ENCODE measurements at places on chromosomes 2 and 18. TPM values are rescaled to one million over a fixed set of nuclear protein-coding genes. Genes with fewer than 3 reads are reported as not detected.
A peak's percentile ranks its signal among the peaks of the same experiment; 100 is the strongest.

DNA sequence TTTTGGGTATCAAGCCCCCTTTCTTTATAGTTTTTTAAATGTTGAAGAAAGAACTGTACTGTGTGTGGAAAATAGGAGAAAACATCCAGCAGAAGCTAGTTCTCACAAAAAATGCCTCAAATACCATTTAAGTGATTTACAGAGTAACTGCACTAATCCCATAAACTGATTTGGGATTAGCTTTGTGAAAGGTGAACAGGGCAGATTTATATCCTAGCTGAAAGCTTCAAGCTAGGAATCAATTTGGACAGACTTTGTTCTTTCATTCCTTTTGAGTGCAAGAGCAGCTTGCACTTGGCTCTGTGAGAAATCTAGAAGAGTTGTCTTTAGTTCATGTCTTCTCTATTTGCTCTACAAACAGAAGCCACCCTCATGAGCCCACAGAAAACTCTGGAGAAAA lies 183.9 kb upstream of the VRK2 start:
- DNase-seq: no peak

- no peak for DNase-seq
Measured at GRCh38 chr2:8542381-8543059, 139.3 kb upstream of the ID2 start.

GRCh38 chr18:43046322-43046721 lies 69.2 kb downstream of the RIT2 start:
- DNase-seq: no peak

DNA sequence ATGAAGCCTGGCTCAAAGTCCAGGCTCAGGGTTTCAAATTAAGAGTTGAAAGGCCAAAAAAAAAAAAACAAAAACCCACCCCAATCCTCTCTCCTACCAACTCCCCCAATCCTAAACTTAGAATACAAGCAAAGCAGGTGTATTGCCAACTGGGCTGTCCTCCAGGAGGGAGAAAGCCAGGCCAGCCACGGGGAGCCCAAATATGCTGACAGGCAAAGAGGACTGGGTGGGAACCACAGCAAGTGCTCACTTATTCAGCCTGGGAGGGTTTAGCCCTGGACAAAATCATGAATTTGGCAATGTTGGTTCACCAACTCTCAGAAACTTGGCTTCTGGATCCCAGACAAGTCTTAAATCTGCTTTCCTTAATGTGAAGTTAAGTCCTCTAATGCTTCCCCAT lies 36.5 kb downstream of the GKN2 start:
- DNase-seq: no peak

- DNase-seq: no peak
Measured at GRCh38 chr2:118813601-118814339, 33.7 kb downstream of the EN1 start.

DNA sequence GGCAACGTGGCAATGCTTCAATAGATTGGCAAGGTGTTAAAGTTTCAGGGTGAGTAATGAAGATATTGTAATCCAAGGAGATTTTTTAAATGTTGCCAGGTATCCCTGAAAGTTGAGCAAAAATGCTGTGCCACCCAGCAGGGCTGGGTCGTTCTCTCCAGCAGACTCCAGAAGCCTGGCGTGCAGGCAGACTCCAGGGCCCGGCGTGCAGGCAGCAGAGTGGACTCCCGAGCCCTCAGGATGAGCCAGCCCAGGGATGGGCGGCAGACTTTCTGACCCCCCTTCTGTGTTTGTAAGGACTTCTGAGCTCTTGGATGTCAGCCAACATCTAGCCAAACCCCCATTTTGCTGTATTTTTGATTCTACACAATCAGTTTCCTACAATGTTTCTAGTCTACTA lies 289.1 kb downstream of the ZNF516 start:
- no peak for DNase-seq

- DNase-seq: no peak
Measured at GRCh38 chr2:122682356-122682755, 926.9 kb downstream of the TSN start.

GRCh38 chr18:10400534-10401307 lies 53.7 kb upstream of the APCDD1 start:
- DNase-seq: no peak

- DNase-seq: no peak
Measured at GRCh38 chr18:9428301-9428706, 47.0 kb upstream of the RALBP1 start.

GRCh38 chr2:240991378-240992263 lies 6.8 kb upstream of the SNED1 start:
- peak; percentile 100 for DNase-seq

GRCh38 chr2:170155022-170155722 lies 22.8 kb upstream of the MYO3B start:
- DNase-seq: peak; percentile 24

DNA sequence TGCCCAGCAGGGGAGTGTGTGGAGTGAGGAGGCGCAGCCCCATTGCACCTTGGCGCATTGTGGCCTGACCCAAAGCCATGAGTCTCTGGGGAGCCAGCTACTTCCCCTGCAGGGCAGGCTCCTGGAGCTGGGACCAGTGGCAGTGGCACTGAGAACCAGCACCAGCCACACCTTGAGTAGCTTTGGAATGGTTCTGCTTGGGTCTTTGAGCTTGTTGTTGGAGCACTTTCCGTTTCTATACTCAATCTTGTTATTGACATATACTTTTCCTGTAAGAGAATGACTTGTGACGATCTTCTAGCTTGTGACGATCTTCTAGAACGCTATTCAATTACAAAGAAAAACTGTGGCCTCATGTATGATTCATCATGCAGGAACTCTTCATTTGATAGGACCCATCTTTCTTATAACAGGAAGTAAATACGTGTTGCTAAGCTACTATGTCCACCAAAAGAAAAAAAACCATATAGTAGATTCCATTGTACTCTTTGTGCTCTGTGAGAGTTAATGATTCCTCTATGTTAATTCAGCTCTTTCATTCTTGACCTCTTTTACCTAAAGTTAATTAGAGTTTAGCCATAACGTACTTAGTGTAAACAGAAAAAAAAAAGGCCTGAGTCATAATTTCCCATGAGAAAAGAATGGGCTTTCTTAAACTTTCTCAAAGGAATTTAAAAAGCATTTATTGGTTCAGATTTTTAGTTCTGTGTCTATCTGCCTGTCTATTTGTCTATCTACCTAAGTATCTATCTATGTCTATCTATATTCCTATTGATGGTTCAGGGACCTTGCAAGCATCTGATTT lies 113.1 kb downstream of the GATA6 start:
- peak; percentile 93 for DNase-seq

DNA sequence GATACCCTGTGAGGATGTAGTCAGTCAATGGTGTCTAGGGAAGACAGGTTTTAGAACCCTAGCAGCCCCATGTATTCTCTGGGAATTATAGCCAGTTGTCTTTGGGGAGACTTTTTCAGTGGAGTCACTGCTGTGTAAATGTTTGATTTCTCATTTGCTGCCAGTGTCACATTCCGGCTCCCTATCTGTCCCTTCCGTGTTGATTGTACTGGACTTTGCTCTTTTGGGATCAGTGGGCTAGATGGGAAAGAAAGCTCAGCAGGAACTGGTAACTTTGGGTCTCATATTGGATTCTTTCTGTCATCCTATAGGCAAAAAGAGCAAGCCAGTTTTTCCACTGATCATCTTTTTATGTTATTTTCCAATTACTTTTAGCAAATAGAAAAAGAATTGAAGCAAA lies 70.1 kb downstream of the GTF3C3 start:
- DNase-seq: no peak

- DNase-seq: peak; percentile 76
Measured at GRCh38 chr2:234304950-234305349, 191.9 kb downstream of the ARL4C start.

- peak; percentile 43 for DNase-seq
Measured at GRCh38 chr2:225464346-225465025, 65.0 kb downstream of the NYAP2 start.

- peak; percentile 80 for DNase-seq
Measured at GRCh38 chr2:156331572-156332283, 793 bp downstream of the NR4A2 start.

- DNase-seq: no peak
Measured at GRCh38 chr2:109052922-109053321, 63.9 kb upstream of the EDAR start.

GRCh38 chr2:143588746-143589145 lies 459.5 kb downstream of the ARHGAP15 start:
- no peak for DNase-seq

DNA sequence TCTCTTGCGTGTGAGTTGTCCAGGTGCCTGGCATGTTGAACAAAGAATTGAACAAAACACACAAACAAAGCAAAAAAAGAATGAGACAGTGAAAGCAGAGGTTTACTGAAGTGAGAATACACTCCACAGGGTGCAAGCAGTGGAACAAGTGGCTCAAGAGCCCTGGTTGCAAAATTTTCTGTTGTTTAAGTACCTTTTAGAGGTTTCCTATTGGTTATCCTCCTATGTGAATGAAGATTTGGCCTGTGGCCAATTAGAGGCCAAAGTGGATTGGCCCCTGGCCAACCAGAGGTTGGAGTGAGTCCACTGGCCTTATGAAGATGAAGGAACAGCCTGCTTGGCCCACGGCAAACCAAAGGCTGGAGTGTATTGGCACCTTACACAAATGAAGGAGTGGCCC lies 1188.5 kb upstream of the NRXN1 start:
- DNase-seq: peak; percentile 0

DNA sequence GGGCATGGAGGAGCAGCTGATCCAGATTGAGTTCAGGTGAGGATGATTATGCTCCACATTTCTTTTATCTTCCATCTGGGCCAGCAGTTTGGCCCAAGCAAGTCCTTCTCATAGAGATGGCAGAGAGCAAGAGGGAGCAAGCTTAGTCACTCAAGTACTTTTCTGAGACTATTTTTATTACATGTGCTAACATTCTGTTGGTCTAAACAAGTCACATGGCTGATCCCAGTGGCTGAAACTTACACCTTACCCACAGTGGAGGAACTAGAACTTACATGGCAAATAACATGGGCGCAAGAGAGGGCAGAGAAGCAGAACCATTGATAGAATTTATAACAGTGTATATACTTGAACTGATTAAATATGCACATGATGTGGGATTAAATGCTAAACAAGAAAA lies 105.7 kb downstream of the KYNU start:
- DNase-seq: no peak

DNA sequence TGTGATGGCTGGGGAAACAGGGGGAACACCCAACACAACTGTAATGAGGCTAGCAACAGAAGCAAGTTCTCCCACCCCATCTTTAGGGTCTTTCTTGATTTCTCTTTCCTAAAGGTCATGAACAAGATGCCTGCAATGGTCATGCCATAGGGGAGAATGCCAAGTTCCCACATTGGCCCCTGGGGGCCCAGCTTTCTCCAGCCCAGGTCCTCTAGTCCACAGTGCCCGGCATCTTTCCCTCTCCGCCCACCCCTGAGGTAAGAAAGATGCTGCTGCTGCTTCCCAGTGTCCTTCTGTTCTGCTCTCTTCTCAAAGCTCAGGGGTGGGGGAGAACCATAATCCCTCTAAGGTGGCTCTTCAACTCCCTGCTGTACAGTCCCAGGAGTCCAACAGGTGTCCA lies 78.0 kb downstream of the LOXHD1 start:
- DNase-seq: no peak

- DNase-seq: no peak
Measured at GRCh38 chr2:10579441-10579840, 110.3 kb downstream of the NOL10 start.

DNA sequence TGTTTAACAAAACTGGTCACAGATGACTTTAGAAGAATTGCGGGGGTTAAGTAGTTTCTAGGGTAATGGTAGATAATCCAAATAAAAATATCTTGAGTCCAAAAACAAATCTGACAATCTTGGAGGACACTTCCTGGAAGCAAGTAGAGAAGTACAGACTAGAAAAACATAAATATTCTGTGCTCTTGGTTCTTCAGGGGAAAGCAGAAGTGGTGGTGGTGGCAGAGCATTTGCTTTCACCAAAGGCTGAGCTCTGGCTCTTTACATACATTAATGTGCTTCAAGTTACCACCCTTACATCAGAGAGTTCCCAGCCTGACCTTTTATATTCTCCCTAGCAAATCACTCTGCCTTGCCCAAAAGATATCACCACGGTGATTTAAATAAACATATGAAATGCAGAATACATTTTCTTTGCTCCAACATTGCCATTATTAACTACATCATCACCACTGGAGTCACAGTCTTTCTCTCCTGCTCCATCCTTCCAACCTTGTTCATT lies 15.3 kb downstream of the PDE11A start:
- no peak for DNase-seq

GRCh38 chr2:42767899-42768705 lies 4.2 kb upstream of the OXER1 start:
- DNase-seq: no peak

- no peak for DNase-seq
Measured at GRCh38 chr2:65477590-65477989, 45.2 kb upstream of the SPRED2 start.

GRCh38 chr2:236308855-236309668 lies 44.9 kb upstream of the ASB18 start:
- DNase-seq: no peak

DNA sequence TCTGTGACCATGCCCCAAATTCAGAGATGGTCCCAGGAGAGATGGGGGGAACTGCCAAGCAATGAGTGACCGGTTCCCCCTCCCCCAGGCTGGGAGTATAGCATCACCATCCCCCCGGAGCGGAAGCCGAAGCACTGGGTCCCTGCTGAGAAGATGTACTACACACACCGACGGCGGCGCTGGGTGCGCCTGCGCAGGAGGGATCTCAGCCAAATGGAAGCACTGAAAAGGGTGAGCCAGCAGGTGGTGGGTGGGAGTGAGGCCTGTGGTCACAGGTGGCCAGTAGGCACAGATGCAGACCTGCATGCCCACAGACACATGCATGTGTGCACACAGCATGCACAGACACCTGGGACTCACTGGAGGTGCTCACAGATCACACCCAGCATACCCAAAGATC lies 117.2 kb downstream of the DYSF start:
- DNase-seq: no peak

- DNase-seq: no peak
Measured at GRCh38 chr2:1480671-1481076, 67.4 kb downstream of the TPO start.

GRCh38 chr2:172088245-172089004 lies 3.1 kb downstream of the DLX1 start:
- DNase-seq: no peak

The RGPD5 gene
- total RNA-seq: 28.5 TPM

The CIB4 gene
- total RNA-seq: not detected

The PPP1R1C gene
- 4.2 TPM for total RNA-seq

The CAVIN2 gene
- total RNA-seq: not detected

The CTLA4 gene
- total RNA-seq: not detected

The TBR1 gene
- total RNA-seq: not detected

The GPR45 gene
- total RNA-seq: not detected

The PLCL1 gene
- total RNA-seq: not detected

The RAD51AP2 gene
- total RNA-seq: not detected

The LDLRAD4 gene
- total RNA-seq: 0.24 TPM
